ENCODE measurements at places on chromosomes 7 and 10.
A peak's percentile ranks its signal among the peaks of the same experiment; 100 is the strongest.

DNA sequence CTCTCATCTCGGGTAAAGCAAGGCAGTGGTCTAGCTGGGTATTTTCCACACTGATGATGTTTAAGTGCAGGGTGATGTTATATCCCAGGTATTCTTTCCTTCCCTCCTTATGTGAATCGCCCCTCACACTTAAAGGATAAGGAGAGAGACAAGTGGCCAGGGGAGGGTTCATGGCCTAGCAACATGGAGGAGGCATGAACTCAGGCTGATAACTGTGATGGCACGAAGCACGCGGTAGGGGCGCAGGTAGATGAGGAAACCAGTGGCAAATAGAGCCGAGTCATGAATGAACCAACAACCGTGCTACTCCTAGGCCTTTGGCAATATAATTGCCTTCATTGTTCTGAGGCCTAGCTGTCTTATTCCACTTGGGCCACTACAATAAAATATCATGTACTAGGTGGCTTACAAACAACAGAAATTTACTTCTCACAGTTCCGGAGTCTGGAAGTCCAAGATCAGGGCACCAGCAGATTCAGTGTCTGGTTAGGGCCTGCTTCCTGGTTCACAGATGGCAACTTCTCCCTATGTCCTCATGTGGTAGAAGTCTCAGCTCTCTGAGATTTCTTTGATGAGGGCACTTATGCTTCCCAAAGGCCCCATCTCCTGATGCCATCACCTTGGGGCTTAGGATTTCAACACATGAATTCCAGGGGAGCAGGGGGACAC lies 56.0 kb upstream of the PIK3CG start:
- DNase-seq = no peak

GRCh38 chr10:44033008-44033407 lies 351.9 kb downstream of the CXCL12 start:
- DNase-seq = no peak

DNA sequence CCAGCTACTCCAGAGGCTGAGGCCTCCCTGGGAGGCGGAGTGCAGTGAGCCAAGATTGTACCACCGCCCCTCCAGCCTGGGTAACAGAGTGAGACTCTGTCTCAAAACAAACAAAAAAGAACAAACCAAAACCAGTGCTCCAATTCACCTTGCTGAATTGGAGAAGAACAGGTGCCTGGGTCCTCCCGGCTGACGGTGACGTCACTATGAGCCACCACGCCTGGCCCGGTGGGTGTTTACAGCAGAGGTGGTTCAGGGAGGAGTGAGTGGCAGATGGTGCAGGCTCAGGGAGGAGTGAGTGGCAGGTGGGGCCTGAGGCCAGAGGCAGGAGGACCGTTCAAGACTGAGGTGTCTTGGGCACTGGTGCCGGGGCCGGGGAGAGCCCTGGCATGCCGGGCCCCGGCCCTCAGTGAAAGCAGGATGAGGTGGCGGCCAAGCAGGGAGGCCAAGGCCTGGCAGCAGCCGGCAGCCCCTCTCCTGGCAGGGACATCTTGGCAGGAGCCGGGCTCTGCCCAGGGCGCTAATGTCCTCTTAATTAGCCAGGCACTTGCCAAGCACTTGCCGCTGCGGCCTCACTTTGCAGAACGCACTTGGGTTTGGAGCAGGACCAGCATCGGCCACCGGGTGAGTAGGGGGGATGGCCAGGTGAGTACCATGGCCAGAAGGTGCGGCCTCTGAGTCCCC lies 162.8 kb upstream of the TNRC18 start:
- DNase-seq = no peak

DNA sequence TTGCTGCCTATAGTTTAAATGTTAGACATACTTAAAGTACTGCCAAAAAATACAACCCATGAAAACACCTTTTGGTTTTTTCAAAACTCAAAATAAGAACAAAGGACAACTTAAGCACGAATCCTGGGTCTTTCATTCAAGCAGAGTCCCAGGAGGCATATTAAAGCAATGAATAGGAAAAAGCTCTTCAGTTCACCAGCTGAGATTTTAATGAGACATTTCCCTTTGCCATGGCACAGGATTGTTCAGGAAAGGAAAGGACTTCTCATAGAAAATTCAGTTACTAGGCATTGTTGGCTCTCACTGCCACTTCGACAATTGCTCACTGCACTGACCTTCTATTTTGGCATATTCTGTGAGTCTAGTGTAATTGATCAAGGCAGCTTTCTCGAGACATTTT lies 133.5 kb upstream of the FEZF1 start:
- DNase-seq = no peak

- no peak for DNase-seq
Measured at GRCh38 chr10:108090476-108091215, 926.1 kb upstream of the SORCS1 start.

DNA sequence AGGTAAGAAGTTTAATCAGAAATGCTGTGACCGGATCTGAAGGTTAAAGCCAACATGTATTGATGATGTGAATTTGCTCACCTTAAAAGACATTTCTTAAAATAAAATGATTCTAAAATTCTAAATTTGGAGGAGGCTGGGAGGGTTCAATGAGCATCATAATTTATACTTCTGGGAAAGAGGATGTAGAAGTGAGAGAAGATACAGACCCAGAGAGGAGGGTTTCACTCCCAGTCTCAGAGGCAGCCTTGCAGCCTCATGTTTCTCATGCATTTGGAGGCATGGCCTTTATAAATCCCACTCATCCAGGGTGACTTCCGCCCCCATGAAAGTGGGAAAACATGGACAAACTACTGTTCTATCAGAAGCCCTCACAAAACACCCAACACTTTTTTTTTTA lies 305.6 kb upstream of the PITRM1 start:
- DNase-seq = no peak

DNA sequence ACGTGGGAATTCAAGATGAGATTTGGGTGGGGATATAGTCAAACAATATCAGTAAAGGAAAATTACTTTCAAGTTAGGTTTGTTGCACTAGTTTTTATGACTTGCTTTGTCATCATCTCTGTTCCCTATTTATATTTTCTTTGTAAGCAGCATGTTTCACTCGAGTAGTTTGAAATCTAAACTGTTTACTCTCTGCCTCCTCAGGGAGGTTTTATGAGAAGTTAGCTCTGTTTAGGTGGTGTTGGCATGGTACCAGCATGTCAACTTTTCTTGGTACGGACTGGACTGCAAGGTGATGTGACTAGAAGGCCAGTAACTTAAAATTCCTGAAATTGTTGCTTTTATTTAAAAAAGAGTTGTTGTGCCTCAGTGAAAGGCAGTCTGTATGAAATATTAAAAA lies 59.2 kb upstream of the MTPN start:
- no peak for DNase-seq

DNA sequence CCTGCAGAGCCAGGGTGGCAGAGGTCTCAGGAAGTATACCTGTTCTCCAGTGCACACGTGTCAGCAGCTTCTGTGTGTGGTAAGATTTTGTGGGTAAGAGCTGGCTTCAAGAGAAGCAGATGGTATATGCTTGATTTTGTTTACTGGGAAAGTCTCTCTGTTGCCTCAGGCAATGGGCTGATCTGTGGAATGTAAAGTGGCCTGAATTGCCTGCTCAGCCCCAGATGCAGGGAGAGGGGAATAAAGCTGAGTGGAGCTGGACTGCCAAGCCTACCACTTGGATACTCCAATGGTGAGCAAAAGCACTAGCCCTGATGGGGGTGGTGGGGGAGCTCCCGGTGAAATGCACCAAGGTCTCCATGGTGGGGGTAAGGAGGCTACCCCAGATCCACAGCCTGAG lies 156.1 kb downstream of the WDR11 start:
- DNase-seq = no peak

DNA sequence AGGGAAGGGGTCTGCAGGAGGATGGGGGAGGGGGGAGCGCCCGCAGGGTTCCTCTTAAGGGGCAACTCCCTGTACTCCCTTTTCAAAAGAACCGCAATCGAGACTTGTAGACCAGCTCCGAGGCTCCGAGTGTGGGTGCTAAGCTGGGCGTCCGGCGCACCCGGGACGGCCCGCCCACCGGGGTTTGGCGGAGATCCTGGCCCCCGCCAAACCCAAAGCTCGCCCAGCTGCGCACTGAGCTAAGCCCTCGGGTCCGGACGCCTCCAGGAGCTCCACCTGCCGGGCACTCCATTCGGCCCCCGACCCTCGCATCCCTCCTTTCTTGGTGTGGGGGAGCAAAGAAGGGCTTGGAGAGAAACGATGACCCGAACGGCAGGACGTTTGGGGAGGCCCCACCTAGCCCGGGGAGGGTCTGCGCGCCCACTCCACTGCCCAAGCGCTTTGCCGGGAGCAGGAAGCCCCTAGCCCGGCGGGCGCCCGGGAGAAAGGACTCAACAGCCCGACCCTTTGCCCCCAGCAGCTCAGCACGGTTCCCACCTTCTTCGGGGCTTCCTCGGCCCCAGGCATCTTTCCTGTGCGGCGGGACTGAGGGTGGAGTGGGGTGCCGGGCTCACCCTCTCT lies 651 bp downstream of the AFAP1L2 start:
- DNase-seq = no peak

- no peak for DNase-seq
Measured at GRCh38 chr7:36982766-36983165, 258.5 kb upstream of the AOAH start.

DNA sequence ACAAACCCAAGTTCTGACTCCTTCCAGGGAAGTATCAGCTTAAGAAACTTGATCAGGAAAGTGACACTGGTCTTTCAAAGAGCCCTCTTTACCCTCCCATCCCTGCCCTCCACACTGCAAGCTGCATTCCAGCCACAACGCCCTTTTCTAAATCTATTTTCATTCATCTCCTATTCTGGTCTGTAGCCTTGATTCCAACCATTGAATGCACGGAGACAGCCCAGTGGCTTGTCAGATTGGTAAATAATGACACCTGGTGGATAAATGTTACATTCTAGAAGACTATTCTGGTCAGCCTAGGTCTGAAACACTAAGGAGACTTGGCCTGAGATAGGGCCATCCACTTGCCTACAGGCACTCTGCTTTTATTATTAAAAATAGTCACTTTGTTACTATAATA lies 20.9 kb downstream of the MORN4 start:
- DNase-seq = peak; percentile 17

GRCh38 chr7:29639886-29640595 lies 76.4 kb downstream of the PRR15 start:
- DNase-seq = no peak

DNA sequence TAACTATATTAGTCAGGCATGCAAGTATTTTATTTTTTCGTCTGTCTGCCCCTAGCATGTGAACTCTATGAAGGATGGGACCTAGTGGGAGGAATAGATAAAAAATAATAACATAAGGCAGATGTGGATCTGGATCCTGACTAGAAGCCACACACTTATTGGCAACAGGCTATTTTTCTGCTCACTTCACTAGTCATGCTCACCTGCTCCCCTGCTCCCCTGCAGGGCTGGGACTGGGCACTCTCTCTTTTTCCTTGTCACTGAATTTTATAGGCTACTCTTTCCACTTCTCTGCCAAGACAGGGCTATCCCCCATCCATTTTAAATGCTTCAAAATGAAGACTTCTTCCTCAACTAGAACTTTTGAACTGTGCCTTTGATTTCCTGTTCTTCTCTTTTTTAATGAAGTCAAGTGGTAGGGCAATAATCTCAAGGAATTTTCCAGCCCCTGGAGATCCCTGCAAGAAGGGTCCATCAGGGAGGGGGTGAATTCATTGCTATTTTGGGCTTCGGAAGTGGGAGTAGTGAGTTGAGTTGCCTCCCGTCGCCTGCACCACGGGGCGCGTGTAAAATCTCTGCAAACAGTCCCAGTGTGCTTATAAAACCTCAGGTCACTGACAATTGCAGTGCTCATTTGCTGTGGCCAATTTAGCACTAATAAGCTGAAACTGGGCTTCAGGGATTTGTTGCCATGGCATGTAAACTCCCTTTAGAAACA lies 156.7 kb upstream of the NPVF start:
- no peak for DNase-seq

- DNase-seq = peak; percentile 31
Measured at GRCh38 chr7:13047061-13047460, 359.6 kb downstream of the ARL4A start.

GRCh38 chr10:2891770-2892124 lies 175.6 kb upstream of the PFKP start:
- no peak for DNase-seq

GRCh38 chr10:103276896-103277712 lies at the start of gene INA:
TSS of gene INA (plus strand) at chr10:103277138. CDS start at chr10:103277212, 74 bp downstream.
- peak; percentile 20 for DNase-seq

GRCh38 chr10:113127261-113127900 lies 177.3 kb downstream of the TCF7L2 start:
- DNase-seq = no peak

DNA sequence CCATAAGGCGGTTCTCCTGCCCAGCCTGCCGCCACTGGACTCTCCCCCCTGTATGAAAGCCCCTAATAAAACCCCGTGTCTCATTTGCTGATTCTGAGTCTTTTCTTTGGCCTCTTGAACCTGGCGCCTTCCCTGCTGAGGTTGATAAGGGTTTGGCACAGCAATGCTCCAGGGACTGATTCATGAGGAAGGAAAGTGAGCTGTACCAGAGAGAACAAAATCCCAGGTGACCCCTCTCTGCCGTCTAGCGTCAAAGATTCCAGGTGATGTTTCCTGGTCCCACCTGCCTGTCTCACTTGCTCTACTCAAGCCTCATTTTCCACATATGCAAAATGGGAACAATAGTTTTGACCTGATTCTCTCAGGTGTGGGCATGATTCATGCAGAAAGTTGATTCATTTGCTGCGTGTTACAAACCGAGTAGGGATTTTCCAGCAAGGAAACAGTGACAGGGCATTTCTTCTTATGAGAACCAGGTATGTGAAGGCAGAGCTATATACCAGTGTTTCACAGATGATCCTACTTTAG lies 730.6 kb upstream of the IGFBP3 start:
- DNase-seq = peak; percentile 86

GRCh38 chr10:116826803-116827202 lies 22.5 kb upstream of the ENO4 start:
- DNase-seq = no peak

Measured in Calu3 (cell line).